ENCODE measurements at places on chromosomes 2 and 18. TPM values are rescaled to one million over a fixed set of nuclear protein-coding genes. Genes with fewer than 3 reads are reported as not detected.

The ATIC gene
- total RNA-seq: 237 TPM

The NDUFB3 gene
- 59.8 TPM for total RNA-seq

GRCh38 chr2:185567940-185568339 is 170.7 kb upstream of the FSIP2 start:
- H3K4me1 ChIP-seq: no peaks in the 10 kb centered on the region
- no peak overlapping the region for H3K27ac ChIP-seq
- DNase-seq: no peak

GRCh38 chr18:6885006-6885481 is 155.5 kb downstream of the ARHGAP28 start:
- no peak for DNase-seq
- no peak overlapping the region for H3K27ac ChIP-seq
- H3K4me3 ChIP-seq: no peak overlapping the region
- H3K4me1 ChIP-seq: no peaks in the 10 kb centered on the region

The NRP2 gene
- 2.6 TPM for total RNA-seq

GRCh38 chr2:25056098-25056821 is 14.4 kb downstream of the EFR3B start:
- H3K4me1 ChIP-seq: no peaks in the 10 kb centered on the region
- no peak overlapping the region for H3K27ac ChIP-seq
- no peaks in the 10 kb centered on the region for H3K36me3 ChIP-seq
- H3K27me3 ChIP-seq: peaks cover 9% of the 10 kb centered on the region
- no peak overlapping the region for H3K4me3 ChIP-seq

GRCh38 chr2:59389240-59389639 is 1148.1 kb upstream of the FANCL start:
- no peak overlapping the region for H3K27ac ChIP-seq
- H3K27me3 ChIP-seq: no peaks in the 10 kb centered on the region
- DNase-seq: no peak
- no peaks in the 10 kb centered on the region for H3K36me3 ChIP-seq

DNA sequence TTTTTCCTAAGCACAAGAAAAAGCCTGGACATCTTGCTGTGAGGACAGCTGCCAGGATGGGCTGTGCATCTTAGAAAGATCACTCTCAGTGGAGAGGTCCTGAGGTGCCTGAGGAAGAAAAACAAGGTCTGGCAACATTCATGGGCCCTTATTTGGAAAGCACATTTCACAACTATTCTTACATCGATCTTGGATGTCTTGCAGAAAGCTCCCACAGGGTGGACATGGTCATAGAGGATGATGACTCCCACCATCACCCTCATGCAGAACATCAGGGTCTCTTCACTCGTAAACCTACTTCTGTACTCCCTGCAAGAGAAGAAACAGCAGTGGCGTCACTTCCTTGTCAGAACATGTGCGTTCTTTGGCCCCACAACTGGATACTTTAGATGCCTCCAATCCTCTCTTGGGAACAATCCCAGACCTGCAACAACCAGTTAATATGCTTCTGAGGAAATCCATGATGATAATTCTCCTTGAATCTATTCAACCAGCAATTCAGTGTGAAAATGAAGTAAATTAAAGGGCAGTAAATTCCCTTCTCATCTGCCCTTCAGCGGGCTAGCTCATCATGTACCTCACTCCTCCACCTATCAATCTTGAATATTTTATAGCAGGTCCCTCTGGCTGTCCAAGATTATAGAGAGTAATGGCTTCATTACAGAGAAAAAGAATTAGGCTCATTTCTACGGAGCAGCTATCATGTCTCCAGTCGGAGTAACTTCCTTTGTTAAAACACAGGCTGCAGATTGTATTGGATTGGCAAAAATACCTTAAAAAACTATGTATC is 106.2 kb downstream of the CYRIA start:
- peaks cover 15% of the 10 kb centered on the region for H3K27me3 ChIP-seq
- H3K4me1 ChIP-seq: no peaks in the 10 kb centered on the region
- H3K27ac ChIP-seq: no peak overlapping the region
- H3K36me3 ChIP-seq: no peaks in the 10 kb centered on the region
- no peak overlapping the region for H3K4me3 ChIP-seq
- no peak for DNase-seq

GRCh38 chr2:27095745-27096651 is 9.4 kb downstream of the KHK start:
- peak overlapping the region; percentile 56 for H3K4me3 ChIP-seq
- no peak overlapping the region for H3K27ac ChIP-seq
- no peaks in the 10 kb centered on the region for H3K27me3 ChIP-seq
- peak; percentile 39 for DNase-seq
- peaks cover 16% of the 10 kb centered on the region for H3K4me1 ChIP-seq

The LDLRAD4 gene
- 46.0 TPM for total RNA-seq

- no peaks in the 10 kb centered on the region for H3K4me1 ChIP-seq
- DNase-seq: no peak
- no peak overlapping the region for H3K4me3 ChIP-seq
- H3K27me3 ChIP-seq: no peaks in the 10 kb centered on the region
These were observed 336.7 kb upstream of the KCNH7 start for GRCh38 chr2:163175294-163175693.

The UGT1A8 gene
- total RNA-seq: not detected

The PPP1R1C gene
- total RNA-seq: not detected

All from activated T-cell treated with anti-CD3 and anti-CD28 coated beads, Interleukin-2, amount 50 U/mL, for 72 hours (primary cell).